Vagina (tissue), 2 donors: ENCODE measurements at places on chromosomes 16 and 17.

GRCh38 chr16:86753399-86753798, 175.1 kb downstream of the FOXL1 start:
- no peak for DNase-seq

GRCh38 chr16:81713796-81714195, 65.3 kb upstream of the PLCG2 start:
- DNase-seq, result no peak

- no peak for DNase-seq
Measured at GRCh38 chr17:8412089-8412488, 14.5 kb upstream of the RNF222 start.

GRCh38 chr16:5918567-5919130, 821.1 kb upstream of the EEF2KMT start:
- DNase-seq, result no peak

- no peak for DNase-seq
Measured at GRCh38 chr16:28103516-28104170, 40.1 kb upstream of the GSG1L start.

DNA sequence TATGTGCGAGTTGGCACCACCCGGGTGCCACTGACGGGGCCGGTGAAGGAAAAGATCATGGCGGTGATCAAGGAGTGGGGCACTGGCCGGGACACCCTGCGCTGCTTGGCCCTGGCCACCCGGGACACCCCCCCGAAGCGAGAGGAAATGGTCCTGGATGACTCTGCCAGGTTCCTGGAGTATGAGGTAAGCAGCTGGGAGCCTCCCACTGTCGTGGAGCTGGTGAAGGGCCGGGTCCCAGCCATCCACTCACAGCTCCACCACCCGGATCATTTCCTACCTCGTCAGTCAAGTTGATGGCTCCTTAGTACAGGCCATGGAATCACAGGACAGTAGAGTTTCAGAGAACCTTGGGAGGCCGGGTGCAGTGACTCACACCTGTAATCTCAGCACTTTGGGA, 20.0 kb downstream of the ATP2A1 start:
- DNase-seq, result no peak

- DNase-seq, result no peak
Measured at GRCh38 chr16:83949724-83950001, 3.4 kb upstream of the OSGIN1 start.

GRCh38 chr17:27530764-27531391, 74.6 kb downstream of the KSR1 start:
- DNase-seq, result no peak

DNA sequence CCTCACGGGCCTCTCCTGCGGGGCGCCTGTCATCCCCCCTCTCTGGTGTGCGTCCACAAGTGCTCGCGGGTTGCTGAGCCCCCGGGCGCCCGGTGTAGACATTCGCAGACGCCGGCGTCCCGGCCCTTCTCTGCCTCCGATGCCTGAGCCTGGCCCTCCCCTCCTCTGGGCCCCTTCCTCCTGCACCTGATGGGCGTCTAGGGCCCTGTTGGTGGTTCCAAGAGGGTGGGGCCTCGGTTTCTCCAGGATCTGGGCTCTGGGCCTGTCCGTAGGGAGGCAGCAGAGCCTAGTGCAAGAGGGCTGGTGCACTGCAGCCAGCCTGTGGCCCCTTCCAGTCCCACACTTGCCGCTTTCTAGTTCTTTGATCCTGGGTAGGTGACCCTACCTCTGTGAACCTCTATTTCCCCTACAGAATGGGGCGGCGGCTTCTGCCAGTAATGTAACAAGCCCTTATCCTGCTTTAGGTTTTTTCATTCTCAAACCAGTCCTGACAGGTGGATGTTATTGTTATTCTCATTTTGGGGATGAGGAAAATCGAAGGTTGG, 623 bp downstream of the E4F1 start:
- no peak for DNase-seq

GRCh38 chr17:31573861-31574260, 182.4 kb downstream of the RAB11FIP4 start:
- no peak for DNase-seq

DNA sequence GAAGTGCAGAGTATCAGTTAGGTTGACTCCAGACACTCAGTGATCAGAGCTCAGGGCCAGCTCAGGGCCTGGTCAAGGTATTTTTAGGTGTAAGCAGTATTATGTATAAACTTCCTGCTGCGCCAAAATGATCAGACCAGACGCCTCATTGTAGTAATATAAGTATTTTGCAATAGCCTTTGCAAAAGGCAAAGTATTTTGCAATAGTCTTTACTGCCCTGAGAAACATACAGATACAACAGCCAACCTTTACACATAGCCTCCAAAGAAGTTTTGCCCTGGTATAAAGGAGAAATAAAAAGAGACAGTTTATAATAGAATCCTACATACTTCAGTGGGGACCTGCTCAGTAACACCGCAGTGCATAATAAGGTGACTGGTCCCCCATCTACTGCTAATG, 333.0 kb upstream of the EEF2KMT start:
- no peak for DNase-seq

DNA sequence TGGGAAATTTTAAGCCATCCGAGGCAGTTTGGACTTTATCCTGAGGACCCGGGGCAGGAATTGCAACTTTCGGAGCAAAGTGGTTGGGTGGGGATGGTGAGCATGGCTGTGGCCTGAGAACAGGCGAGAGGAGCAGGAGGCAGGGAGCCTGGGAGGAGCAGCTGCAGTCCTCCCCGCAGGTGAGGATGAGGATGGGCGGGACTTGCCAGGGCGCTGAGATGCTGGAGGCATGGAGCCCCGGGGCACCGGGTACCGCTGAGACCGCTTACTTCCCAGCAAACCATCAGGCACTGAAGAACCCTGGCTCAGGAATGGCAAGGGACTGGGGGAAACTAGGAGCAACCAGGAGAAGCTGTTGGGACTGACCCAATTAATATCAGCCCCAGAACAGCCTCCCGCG, 210.8 kb downstream of the GSG1L start:
- no peak for DNase-seq

GRCh38 chr16:4315186-4316107, at the start of gene GLIS2:
TSS of gene GLIS2 (plus strand) at chr16:4316067. CDS start at chr16:4332281, 16,214 bp downstream.
- DNase-seq, result no peak

DNA sequence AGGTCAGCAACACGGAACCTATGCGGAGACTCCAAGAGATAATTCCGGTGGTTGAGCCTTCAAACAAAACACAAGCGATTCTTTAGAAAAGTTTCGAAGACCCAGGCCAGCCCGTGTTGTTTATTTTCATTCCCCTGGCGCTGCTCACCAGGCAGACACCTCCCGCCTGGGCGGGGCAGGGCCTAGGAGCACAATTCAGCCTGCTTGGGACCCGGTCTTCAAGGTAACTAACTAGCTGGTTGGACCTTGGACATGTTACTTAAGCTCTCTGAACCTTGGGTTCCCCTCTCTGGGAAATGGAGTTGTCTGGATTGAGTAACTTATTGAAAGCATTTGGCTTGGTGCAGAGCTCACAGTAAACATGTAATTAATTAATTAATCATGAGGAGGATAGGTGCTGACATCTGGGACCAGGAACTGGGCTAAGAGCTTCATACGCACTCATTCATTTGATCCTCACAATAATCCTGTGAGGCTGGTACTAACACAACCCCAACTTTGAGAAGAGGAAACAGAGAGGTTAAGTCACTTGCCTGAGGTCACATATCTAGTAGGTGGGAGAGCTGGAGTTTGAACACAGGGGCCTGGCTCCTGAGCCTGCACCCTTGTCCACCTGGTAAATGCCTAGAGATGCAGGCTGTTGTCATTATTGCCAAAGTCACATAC, 125.3 kb upstream of the SMURF2 start:
- DNase-seq, result no peak

DNA sequence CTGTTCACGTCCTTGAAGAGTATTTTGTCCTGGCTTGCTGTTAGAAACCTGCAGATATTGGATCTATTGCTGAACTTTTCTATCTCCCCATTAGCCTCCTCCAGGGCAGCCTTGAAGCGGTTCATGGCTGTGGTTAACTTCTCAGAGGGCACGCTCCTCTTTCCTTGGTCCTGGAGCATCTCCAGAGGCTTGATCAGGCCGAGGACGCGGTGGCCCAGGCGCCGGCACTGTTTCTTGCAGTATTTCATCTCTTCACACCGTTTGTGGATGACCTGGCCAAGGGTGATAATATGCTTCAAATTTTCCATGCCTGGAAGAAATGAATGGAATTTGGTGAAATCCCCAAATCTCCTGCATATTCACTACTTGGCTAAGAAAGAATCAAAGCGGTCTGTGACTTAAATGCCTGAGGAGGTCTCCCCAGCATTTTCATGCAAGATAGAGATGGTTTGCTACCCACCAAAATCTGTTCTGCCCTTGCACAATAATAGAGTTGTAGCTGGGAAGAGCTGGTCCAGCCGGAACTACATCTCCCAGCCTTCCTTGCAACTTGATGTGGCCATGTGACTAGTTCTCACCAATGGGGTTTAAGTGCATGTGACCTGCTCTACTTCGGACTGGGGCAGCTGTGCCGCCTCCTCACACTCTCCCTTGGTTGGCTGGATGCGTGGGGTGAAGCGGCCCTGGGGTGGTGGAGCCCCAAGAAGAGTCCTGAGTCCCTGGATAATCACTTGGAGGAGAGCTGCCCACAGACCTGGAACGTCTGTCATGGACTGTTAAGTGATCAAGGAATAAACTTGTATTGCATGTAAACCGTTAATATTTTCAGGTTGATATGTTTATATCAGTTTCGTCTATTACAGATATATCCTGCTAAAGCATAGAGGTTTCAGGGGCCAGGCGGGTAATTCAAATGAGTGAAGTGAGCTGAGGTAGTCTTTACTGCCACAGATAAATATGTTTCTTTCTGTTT, 4.9 kb downstream of the MLKL start:
- DNase-seq, result peak; percentile 95

GRCh38 chr16:53090591-53091411, 36.0 kb downstream of the CHD9 start:
- no peak for DNase-seq

GRCh38 chr17:28151001-28151400, 108.5 kb downstream of the NLK start:
- no peak for DNase-seq

DNA sequence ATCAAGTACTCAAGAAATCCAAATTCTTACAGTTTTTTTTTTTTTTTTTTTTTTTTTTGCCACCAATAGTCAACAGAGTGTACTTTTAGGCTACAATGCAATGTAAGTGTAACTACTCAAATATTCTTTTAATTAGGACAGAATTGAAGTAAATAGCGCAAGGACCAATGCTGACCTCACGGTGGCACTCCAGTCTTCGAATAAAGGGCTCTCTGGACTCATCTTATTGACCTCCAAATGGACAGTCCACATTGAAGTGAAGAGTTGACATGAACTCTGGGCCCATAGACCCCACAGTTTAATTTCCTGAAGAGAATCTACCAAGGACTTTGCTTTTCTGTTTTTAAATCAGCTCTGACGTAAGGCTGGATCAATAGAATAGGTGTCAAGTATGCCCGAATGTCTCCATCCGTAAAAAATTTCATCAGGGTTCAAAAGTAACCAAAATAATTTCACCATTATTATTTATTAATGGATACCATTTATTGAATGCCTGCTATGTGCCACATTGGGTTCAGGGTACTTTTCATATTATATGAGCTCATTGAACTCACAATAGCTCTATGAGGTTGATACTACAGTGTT, 7.3 kb upstream of the DDX52 start:
- no peak for DNase-seq

GRCh38 chr17:14301279-14302090, 604 bp downstream of the HS3ST3B1 start:
- DNase-seq, result peak; percentile 64

GRCh38 chr17:63832455-63832854, 5.0 kb upstream of the FTSJ3 start:
- DNase-seq, result no peak

DNA sequence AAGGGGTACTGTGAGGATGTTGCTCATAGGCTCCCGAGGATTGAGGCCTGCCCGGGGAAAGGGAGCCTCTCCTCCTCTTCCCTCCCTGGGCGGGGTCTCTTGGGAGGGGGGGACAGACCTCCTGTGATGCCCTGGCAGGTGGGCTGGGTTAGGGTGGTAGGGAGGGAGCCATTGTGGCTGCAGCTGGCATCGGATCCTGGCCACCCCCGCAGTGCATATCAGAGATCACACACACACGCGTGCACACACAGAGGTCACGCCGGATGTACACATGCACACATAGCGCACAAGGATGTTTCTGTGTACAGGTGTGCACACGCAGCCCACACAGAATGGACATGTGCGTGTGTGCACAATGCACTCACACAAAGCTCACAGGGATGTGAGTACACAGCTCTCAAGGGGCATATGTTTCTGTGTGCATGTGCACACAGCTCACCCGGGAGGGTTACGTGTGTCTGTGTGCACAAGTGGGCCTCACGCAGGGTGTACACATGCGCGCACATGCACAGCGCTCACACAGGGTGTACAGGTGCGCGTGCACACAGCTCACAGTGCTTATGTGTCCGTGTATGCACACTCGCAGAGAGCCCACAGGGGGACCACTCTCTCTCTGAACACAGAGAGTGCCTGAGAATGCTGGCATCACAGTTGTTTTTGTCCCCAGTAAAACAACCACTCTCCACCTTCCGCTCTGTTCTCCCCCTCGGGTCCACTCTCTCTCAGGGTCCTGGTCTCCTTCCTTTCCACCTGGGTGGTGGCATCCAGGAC, 2.4 kb downstream of the GJD3 start:
- DNase-seq, result no peak

- DNase-seq, result no peak
Measured at GRCh38 chr17:50190603-50191358, 10.7 kb downstream of the COL1A1 start.

GRCh38 chr17:909642-910323, 69.8 kb downstream of the NXN start:
- DNase-seq, result no peak

GRCh38 chr17:5282642-5283217, 646 bp downstream of the RABEP1 start:
- no peak for DNase-seq

GRCh38 chr17:55283256-55283965, 18.7 kb downstream of the HLF start:
- DNase-seq, result no peak

- no peak for DNase-seq
Measured at GRCh38 chr16:69132424-69133252, at the start of the genes CHTF8 and UTP4. TSS of gene CHTF8 (minus strand) at chr16:69132588. CDS start at chr16:69121458, 11,130 bp downstream. TSS of gene UTP4 (plus strand) at chr16:69132649. CDS start at chr16:69133460, 811 bp downstream.

DNA sequence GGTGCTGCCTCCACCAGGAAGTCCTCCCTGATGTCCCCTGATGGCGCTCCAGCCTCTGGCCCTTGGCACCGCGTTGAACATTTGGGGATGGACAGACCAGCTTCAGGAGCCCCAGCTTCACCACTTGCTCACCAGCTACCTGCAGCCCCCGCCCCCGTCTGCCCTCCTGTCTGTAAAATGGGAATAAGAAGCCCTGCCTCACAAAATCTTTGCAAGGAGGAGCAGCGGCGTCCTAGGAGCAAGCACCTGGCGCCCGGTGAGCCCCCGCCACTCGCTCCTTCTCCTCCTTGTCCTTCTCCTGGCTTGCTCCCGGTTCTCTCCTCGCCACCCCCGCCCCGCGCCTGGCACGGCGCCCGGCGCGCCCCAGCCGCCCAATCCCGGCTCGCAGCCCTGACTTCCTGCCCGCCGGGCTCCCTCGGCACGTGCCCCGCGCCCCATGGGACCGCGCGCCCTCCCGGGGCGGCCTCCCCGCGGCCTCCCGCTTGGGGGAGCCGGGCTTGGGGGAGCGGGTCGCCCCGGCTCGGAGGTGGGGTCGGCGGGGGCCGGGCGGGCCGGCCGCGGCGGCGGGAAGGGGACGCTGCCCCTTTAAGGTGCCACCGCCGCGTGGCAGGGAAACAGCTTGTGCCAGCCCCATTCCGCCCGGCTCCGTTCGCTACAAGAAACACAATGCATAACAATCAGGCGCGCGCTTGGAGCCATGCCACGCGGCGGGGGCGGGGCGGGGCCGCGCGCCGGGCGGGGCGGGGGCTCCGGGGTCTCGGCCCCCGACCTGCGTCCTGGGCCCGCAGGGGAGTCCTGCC, 9.1 kb upstream of the PPP1R1B start:
- DNase-seq, result no peak

- DNase-seq, result no peak
Measured at GRCh38 chr16:69056421-69056820, 49.0 kb upstream of the HAS3 start.
